Hippocampal formation (tissue), 2 donors: ENCODE measurements at places on chromosomes 11 and 22.

- no peak for DNase-seq
Measured at GRCh38 chr11:15818132-15818842, 538.1 kb downstream of the SOX6 start.

GRCh38 chr22:45804986-45805325, 133.3 kb downstream of the ATXN10 start:
- no peak for DNase-seq

DNA sequence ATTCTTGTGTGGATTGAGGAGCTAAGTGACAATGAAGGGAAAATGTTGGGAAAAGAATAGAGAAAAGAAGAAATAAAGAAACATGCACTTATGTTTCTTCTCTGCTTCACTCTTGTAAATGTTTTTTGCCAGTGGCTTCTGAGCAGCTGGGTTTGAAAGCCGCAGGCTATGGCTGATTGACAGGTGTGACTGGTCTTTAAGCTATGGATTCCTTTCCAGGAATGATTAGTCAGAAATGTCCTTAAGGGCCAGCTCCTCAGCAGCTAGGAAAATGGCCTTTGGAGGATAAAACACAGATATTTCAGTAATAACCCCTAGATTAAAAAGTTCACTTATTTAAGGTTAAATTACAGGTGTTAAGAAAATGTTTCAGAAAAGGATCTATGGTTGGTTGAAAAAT, 6.5 kb upstream of the USP28 start:
- DNase-seq, result no peak

GRCh38 chr22:19398652-19399051, 32.9 kb downstream of the HIRA start:
- DNase-seq, result no peak

GRCh38 chr11:44740967-44741366, 14.2 kb downstream of the TSPAN18 start:
- no peak for DNase-seq

DNA sequence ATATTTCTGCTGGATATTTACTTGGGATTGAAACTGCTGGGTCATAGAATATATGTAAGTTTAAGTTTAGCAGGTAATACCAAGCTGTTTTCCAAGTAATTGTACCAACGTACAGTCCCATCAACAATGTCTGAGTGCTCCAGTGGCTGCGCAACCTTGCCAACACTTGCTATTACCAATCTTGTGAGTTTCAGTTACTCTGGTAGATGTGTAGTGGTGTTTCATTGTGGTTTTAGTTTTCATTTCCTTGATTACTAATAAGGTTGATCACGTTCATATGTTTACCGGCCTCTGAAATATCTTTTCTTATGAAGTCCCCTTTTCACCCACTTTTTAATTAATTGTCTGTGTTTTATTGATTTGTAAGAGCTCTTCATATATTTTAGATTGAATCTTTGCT, 370.6 kb upstream of the CADM1 start:
- no peak for DNase-seq

DNA sequence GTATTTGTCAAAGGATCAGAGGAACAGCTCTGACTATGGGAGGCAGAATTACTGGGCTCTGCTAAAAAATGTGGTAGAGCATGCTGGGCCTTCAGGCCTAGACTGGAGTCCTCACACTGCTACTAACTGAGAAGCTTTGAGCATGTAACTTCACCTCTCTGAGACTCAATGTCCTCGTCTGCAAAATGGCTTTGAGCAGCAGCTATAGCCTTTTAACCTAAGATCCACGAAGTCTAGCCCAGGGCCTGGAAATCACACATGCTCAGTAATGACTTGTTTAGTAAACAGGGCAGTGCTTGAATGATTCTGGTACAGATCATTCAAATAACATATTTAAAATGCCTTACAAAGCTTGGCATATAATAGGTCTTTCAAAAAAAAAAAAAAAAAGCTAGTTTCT, 221.7 kb downstream of the NTM start:
- DNase-seq, result no peak

- no peak for DNase-seq
Measured at GRCh38 chr11:74636630-74637184, 44.3 kb downstream of the POLD3 start.

GRCh38 chr11:11669233-11669846, 47.5 kb upstream of the GALNT18 start:
- DNase-seq, result no peak

DNA sequence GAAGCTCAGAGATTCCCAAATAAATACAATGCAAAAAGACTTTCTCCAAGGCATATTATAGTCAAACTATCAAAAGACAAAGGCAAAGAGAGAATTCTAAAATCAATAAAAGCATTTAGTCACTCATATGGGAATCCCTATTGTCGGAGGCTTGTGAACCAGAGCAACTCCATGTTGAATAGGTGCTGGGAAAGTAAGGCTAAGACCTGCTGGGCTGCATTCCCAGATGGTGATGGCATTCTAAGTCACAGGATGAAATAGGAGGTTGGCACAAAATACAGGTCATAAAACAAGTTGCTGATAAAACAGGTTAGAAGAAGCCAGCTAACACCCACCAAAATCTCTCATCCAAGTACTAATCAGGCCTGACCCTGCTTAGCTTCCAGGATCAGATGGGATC, 84.5 kb downstream of the JRKL start:
- DNase-seq, result no peak

- no peak for DNase-seq
Measured at GRCh38 chr22:22741843-22742242, 97.4 kb downstream of the GGTLC2 start.

DNA sequence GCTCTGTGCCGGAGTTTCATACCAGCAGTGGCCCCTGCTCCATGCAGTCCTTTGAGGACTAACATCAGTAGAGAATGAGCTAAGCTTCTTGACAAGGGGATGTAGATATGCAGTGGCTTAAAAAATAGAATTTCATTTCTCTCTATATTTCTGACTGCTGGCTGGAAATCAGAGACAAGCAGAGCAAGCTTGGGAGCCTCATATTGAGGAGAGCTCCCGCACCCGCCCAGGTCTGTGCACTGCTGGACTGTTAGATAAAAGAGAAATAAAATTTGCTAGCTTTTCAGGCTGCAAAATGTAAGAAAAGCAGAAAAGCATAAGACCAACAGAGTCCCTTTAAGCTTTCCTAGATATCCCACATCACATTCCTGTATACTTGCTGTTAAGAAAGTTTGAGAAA, 31.4 kb downstream of the MMP7 start:
- no peak for DNase-seq

- no peak for DNase-seq
Measured at GRCh38 chr22:26968859-26969523, 311.6 kb downstream of the MIAT start.

DNA sequence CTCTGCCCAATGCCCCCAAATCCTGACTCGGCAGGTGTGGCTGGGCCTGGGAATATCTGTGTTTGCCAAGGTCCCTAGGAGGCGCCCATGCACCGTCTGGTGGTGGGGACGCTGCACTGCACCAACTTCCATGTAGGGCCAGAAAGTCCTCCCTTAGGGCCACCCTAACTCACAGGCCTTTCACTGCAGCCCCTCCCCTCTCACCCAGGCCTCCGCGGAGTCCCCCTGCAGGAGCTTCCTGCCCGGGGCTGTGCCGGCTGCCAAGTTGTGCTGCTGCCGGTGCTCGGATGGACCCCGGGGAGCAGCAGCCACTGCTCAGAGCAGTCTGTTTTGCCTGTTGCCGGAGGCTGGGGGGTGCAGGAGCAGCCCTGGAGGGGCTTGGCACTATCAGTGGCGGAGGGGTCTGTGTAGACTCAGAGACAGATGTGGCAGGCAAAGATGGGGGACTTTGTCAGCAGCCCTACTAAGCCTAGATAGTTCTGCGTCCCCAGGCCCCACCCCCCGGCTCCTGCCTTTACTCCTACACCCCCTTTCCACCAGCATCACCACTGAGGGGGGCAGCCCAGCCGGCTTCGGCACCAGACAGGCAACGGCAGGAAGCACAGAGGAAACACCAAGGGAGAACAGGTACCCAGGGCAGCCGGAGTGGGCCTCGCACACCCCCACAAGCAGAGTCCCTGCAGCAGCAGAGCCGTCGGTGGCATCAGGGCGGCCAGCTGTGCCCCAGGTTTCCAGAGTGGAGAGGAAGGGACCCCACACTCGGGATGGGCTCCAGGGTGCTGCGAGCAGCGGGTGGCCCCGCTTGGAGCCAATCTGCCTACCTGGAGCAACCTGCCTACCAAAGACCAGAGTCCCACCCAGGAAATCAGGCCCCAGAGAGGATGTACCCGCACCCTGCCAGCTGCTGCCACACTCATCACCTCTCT, 124.3 kb downstream of the TRIM29 start:
- DNase-seq, result peak; percentile 68

GRCh38 chr11:789943-790342, at the start of gene CEND1:
Gene CEND1 (minus strand): TSS chr11:790090. CDS start chr11:788576, 1,514 bp downstream.
- peak; percentile 65 for DNase-seq

DNA sequence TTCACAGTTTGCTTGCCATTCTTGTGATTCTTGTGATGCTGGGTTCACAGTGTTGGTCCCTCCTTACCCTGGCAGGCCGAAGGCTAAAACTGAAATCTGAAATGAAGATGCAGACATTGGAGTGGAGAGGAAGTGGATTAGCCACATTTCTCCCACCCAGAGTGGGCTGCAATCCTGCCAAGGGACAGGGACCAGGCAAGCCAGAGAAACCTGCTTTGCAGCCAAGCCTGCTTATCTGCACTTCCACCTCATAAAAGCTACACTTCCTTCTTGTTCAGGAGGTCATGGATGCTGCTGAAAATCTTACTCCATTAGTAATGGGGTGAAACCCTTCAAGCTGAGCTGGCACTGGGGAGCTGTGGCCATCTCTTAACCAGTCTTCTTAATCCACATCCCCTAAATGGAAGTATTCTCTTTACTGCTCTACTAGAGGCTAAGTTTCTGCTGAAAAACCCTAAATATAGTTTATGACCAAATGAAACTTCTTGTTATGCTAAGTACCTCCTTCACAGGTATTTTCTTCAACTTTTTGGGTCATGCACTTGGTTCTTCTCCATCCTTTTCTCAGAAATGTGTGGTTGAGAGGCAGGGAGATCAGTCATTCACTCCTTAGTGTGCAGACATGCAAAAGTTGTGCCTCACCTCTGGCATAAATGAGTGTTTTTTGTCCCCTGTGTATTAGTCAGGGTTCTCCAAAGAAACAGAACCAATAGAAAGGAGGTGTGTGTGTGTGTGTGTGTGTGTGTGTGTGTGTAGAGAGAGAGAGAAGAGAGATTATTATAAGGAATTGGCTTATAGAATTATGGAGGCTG, 133.9 kb upstream of the BMAL1 start:
- DNase-seq, result no peak

GRCh38 chr22:49395617-49396016, 432.1 kb downstream of the BRD1 start:
- DNase-seq, result no peak

GRCh38 chr11:65459552-65459951, 37.0 kb downstream of the NEAT1 start:
- no peak for DNase-seq

DNA sequence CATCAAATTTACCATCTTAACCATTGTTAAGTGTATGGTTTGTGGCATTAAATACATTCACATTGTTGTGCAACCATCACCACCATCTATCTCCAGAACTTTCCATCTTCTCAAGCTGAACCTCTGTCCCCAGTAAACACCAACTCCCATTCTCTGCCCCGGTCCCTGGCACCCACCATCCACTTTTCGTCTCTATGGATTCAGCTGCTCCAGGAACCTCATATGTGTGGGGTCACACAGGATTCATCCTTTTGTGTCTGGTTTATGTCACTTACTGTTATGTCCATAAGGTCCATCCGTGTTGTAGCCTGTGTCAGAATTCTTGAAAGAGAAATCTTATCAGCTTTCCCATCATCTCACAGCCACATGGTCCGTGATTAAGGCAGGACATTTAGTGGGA, 16.3 kb downstream of the TSPAN32 start:
- no peak for DNase-seq

DNA sequence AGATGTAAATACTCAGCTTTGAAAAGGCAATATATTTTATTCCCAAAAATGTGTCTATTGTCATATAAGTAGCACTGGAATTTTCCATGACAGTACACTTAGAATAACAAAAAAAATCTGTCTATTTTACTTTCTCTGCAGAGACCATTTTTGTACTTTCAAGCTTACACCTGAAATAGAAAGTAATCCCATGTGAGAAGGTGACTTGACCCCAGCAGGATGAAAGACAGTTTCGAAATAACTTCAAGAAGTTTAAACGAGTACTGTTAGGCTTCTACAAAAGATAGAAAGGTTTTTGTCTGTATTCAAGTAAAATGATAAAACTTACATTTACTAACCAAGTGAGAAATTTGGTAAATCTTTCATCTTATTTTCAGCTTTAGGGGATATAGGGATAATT, 259.9 kb upstream of the CTSC start:
- DNase-seq, result no peak

GRCh38 chr11:104772806-104773241, 125.4 kb downstream of the CASP12 start:
- DNase-seq, result no peak

DNA sequence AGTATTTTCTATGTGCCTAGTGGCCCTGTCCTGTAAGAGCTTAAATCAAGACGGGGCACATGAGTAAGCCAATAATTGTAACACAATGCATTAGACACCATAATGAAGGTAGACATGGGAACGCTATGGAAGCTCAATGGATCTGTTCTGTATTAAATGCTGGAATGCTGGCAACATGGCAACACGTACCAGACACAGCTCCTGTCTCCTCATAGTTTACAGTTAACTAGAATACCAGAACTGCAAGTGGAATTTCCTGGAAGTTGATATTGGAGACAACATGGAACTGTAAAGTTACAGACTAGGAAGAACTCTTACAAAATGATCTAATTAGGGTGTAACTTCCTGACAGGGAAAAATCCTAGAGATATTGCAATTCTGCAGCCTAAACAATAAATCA, 12.4 kb downstream of the P4HA3 start:
- DNase-seq, result no peak

DNA sequence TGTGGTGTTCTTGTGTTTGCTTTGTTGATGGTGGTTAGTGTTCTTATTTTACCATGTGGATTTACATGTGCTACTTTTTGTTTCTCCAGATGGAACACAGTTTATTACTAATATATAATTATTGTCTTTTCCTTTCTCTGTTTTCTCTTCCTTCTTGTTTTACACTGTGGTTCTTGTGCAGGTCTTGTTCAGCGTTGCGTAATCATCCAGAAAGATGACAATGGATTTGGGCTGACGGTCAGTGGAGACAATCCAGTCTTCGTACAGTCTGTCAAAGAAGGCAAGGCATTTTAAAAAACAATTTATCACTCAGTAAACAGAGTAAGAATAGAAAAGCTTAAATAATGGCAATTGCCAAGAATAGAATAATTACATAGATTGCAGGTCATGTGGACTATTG, 84.4 kb downstream of the ARHGEF12 start:
- no peak for DNase-seq

DNA sequence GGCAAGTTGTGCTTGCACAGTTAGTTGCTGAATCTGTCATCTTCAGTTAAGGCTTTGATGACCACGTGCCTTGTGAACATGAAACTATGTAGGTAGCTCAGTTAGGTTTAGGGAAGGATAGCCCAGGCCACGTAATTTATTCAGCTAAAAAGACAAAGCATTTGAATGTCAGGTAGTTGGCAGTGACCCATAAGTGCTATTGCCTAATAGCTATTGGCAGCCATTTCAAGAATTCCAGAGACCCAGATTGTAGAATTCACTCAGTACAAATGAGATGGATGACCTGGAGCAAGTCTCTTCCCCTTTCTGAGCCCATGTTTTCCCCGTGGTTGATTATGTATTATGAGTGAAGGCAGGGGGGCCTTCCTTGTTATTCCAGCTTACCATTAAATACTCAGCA, 265.3 kb upstream of the ANO5 start:
- DNase-seq, result no peak
